Umbilical cord (tissue), 2 donors: ENCODE measurements at places on chromosomes 3 and 15. TPM values are rescaled to one million over a fixed set of nuclear protein-coding genes. Genes with fewer than 3 reads are reported as not detected.

CELSR3 gene
- 3.4 TPM for total RNA-seq

DNA sequence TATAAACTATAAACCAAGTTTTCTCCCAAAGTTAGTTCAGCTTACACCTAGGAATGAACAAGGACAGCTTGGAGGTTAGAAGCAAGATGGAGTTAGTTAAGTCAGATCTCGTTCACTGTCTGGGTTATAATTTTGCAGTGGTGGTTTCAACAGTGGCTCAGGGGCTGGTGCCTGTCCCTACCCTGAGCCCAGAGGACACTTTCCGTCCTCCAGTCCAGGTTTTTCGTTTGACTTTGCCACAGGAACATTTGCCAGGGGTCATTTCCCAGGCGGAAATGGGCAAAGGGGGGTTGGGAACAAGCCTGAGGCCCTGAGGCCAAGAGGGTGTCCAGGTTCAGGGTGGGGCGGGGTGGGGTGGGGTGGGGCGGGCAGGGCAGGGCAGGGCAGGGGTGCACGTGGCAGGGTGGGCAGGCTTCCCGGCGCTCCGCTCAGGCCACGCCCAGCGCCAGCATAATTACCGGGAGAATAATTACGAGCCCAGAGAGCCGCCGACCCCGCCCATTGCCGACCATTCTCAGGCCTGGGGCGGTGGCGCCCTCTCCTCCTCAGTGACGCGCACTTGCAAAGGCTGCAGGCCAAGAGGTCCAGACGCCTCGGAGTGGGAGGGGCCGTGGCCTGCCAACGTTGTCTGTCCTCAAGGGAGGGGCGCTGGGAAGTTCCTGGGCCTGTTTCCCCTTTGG is 70.4 kb downstream of the KLF13 start:
- DNase-seq, result peak; percentile 87

DNA sequence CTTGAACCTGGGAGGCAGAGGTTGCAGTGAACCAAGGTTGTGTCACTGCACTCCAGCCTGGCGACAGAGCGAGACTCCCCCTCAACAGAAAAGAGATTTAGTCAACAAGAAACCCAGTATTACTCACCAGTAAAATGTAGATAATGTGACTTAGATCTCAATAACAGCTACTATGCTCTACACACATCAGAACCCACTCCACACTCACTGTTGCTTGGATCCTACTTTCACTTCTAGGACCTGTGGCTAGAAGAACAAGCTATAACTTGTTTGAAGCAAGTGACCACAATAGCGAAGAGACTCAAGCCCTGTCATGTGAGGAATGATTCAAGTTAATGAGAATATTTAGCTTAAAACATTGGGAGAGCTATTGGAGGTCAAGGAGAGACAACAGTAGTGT is 100.7 kb downstream of the ANXA2 start:
- no peak for DNase-seq

DNA sequence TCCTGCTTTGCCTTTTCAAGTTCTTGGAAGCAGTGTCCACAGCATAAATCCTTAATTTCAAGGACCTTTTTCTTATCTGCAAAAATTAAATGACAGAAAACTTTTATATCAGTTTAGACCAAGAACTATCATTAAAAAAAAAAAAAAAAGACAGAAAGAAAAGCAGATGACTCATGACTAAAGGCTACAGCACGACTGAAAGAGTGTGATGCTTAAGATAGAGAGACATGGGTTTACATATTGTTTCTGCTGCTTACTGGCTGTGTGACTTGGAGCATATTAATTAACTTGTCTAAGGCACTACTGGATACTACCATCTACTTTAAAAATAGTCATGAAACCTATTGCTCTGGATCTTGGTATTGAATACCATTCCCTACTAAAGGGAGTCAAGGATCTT is 62.3 kb downstream of the CEP152 start:
- DNase-seq, result no peak

PIK3CB gene
- total RNA-seq, result 18.5 TPM

DNA sequence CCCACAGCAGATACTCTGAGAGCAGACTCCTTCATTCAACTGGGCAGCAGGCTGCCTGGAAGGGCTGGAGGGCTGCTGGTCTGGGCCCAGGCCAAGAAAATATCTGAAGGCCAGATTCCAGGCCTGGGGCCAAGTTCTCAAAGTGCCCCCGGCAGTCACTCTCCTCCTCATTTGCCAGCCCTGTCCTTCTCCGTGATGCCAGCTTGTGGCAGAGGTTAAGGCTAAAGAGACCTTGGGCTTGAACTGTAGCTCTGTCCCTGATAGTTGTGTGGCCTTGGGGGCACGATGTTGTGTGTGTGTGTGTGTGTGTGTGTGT is 39.0 kb downstream of the FAM3D start:
- peak; percentile 42 for DNase-seq

SCN11A gene
- total RNA-seq, result 2.2 TPM

DNA sequence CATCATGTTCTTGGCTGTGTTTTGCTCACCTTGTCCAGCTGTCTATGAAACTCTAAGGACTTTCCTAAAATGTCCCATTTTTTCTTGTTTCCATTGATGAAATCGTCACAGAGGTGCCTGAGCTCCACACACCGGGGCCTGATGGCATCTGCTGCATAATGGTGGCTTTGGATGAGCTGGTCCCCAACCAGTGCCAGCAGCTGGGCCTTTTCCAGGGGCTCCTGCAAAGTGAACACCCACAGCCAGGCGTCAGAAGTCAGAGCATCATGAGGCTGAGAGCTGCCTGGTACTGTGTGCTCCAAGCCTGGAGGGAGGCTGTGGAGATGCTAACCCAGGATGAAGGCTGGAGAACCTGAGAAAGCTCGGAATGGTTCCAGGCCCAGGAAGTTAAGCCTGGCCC is 46.9 kb downstream of the B3GNT5 start:
- no peak for DNase-seq

DNA sequence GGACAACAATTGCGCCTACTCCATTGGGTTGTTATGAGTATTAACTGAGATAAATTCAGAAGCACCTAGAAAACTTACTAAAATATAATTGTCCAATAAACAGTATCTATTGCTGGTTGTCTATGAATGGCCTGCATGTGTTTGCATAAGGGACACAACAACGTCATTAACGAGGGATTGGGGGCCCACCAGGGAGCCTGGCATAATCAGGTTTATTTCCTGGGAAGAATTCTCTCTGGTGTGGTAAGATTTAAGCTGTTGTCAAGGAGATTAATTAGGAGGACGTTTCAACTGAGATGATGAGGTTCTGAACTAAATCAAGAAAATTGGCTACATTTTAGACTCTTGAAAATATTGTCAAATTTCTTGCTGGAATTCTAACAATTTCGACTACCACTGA is 176.1 kb upstream of the CDIN1 start:
- DNase-seq, result no peak

- no peak for DNase-seq
These were observed 62.5 kb downstream of the LRRC49 start for GRCh38 chr15:70955151-70955550.

- peak; percentile 72 for DNase-seq
These were observed 36.7 kb downstream of the CIP2A start for GRCh38 chr3:108552267-108553159.

DNA sequence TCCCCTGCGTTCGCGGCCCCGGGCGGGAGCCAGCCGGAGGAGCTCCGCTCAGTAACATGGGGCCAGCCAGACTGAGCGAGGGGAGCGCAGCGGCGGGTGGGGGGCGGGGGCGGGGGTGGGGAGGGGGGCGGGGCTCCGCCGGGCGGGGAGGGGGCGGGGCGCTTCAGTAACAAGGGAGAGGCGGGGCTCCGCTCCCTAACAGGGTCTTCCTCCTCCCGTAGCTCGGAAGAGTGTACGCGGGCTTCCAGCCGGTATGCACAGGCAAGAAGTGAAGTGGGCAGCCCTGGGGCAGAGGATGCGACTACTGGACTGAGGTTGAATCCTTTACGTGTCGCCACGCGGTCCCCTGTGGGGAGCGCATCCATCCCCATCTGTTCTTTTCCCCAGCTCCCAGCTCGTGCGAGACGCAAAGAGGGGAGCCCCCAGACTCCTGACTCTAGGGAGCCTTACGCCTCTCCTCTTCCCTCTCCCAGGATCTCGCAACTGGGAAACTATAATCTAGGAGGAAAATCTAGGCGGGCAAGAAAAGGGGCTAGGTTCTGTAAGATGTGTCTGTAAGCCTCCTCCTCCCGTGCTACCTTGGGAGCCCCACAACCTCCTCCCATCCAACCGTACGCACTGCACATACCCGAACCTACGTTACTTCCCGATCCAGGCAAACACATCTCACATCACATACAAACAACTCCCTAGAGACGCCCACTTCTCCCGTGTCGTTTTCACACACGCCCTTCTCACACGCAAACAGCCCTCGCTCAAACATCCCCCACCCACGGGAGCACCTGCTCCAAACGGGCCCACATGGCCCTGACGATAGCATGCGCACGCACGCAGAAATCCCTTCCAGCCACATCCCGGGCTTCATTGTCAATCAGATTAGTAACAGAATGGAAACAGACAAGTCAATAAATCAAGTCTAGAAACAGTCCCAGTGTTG is at the start of gene SHF:
Gene SHF (minus strand): TSS at position 73 of the 937 bp plus-strand sequence. CDS start 15 bp downstream, at position 58.
- peak; percentile 72 for DNase-seq

- no peak for DNase-seq
These were observed 37.4 kb upstream of the VEPH1 start for GRCh38 chr3:157540656-157541055.

DNA sequence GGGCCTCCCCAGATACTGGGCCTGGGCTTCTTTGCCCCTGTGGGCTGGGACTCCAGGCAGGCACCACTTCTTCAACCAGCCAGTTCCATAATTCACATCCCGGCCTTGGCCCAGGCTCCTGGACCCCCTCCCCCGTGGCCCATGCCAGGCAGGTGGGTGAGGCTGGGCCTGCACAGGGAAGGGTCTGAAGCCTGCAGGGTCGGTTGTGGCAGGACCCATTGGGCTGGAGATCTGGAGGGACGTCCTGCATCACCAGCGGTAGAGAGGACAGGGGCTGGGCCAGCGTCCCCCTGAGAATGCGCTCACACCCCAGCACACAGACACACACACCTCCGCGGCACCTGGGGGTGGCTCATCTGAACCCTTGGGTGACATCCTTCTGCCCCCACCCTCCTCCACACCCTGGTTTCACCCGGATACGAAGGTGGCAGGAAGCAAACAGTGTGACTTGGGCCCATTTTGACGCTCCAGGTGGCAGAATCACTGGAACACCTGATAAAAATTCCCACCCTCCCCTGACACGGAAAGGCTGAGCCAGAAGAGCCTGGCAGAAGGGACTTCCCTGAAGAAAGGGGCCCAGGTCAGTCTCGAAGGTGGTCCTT is 15.4 kb downstream of the ZDHHC19 start:
- no peak for DNase-seq

DNA sequence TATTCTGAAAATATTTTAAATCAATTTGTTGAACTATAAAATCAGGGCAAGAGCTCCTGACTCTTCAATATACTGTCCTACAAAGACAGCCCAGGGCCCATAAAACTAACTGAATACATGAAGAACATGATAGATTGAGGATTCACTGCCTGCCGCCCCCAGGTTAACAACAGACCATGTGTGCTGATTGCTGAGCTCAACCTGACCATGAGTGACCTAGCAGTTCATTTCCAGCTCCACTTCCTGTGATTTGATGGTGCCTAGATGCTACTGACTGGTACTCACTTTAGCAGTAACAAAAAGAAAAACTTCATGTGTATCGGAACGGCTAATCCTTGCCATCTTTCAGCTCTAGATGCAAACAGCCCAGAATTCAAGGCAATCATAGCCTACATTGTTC is 9.6 kb upstream of the KLF13 start:
- no peak for DNase-seq

DNA sequence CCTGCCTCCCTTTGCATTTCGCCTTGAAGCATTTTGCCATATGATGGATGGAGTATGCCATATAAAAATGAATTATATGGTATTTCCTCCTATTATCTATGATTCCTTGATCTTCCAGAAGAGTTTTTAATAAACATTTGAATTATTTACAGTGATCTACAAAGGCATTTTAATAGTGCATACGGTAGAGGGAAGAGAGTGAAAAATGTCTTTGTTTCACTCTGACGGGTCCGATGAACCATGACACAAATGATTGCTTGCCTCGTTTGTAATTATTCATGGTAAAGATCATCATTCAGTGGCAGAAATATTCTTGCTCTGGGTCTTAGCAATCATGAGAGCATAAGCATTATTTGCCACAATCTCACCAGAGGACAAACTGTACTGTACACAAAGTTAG is 1010.9 kb downstream of the NTRK3 start:
- DNase-seq, result peak; percentile 13

GRCh38 chr3:159819676-159820075 is 169.0 kb upstream of the IL12A start:
- DNase-seq, result no peak

DNA sequence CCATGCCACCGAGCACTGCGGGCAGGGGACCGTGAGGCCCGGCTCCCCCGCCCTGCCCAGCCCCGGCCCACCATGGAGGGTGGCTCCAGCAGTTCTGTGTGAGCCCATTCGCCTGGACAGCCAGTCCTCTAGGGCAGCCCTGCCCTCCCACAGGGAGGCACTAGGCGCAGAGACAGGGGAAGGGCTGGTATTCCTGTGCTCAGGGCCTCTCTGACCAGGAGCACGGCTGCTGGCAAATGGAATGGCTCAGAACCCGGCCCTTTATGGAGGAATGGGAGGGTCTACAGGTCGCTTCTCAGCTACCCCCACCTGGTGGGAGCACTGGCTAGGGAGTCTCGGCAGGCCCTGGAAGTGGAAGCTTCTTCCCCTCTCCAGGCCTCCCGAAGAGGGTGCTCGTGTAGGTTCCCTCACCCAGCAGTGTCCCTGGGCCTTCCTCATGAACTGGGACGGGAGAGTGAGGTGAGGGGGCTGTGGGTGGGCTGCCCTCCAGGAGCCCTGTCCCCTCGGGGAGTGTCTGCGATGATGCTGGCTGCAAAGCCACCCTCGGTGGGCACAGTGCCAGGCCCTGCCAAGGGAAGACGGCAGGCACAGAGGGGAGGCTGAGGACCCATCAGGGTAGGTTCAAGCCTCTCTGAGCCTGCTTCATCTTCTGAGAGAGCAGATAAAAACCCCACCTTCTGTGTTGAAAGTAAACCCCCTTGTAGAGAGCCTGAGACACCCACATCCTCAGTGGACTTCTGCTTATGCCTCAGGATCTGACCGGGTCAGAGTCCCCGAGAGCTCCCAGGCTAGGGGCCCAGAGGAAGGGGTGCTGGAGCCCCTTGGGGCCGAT is 1.5 kb downstream of the MELTF start:
- no peak for DNase-seq
